ENCODE measurements at places on chromosomes 5 and 9.

GRCh38 chr5:2622866-2623265 is 128.6 kb downstream of the IRX2 start:
- DNase-seq = no peak

- DNase-seq = no peak
Observed at GRCh38 chr5:68187268-68188055, 28.1 kb upstream of the PIK3R1 start.

DNA sequence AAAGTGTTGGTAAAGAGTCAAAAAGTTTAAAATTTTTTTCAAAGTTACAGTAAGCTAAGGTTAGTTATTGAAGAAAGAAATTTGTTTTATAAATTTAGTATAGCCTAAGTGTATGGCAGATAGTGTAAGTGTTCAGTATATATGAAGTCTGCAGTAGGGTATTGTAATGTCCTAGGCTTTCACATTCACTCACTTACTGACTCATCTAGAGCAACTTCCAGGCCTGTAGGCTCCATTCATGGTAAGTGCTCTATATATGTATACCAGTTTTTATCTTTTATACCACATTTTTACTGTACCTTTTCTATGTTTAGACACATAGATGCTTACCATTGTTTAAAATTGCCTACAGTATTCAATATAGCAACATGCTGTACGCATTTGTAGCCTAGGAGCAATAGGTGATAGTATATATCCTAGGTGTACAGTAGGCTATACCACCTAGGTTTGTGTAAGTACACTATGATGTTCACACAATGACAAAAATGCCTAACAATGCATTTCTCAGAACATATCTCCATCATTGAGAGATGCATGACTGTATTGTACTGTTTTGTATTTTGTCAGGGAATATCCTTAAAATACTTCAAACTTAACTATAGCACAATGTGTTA is 38.5 kb downstream of the CYSTM1 start:
- no peak for DNase-seq

DNA sequence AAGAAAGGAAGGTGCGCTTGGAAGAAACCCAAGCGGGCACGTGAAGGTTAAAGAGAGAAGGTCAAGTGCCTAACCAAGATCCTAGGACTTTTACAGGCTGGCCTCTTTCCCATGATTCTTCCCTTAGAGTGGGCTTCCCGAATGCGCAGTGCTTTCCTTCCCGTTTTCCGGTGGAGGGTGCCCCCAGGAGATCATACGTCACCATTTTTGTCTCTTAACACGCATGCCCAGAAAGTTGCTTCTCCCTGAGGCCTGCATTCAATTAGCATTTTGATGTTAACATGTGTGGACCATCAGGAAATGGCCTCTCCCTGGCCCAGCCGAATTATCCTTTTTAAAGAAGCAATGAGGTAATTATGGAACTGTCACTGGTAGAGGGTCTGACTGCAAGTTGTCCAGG is 1.9 kb upstream of the RUSC2 start:
- no peak for DNase-seq

DNA sequence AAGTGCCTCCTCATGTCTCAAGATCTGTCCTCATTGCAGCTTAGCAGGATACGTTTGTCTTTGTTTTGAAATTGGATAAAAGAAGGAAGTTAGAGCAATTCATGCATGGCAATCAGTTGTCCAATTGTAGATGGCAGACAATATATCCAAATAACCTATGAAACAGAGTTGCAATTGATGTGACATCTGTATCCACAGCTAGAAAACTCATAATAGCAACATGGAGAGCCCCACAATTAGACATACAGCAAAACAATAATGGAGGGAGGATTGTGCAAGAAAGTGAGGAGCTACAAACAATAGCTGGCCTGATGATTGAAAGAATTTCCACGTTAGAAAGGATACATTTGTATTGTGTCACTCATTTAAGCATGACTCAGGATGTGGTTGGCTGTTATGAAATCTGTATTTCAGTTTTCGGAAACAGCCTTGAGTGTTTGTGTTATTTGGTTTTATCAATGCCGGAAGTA is 132.0 kb downstream of the FAM174A start:
- no peak for DNase-seq

DNA sequence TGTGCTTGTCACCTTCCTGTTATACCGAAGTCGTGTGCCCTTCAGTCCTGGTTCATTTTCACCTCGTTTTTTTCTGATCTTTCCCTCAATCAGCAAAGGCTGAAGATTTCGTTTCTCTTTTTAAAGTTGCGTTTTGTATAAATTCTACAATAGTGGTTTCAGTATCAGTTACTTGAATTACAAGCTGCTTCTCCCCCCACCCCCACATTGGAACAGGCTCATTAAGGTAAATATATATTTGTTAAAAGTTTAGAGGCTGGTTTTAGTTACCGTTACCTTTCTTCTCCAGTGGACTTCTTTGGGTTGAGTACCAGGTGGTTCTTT is 881 bp downstream of the SUB1 start:
- no peak for DNase-seq

- DNase-seq = no peak
Observed at GRCh38 chr9:111231801-111232580, 98.0 kb downstream of the OR2K2 start.

DNA sequence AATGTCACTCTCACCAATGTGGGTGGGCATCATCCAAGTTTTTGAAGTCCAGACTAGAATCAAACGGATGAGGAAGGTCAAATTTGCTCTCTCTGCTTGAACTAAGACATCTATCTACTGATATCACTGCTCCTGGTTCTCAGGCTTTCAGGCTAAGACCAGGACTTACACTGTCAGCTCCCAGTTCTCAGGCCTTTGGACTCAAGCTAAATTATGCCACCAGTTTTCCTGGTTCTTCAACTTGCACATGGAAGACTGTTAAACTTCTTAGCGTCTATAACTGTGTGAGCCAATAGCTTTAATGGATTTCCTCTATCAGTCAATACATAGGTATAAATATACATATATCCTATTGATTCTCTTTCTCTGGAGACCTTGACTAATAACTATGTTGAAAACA is 35.3 kb downstream of the LYRM7 start:
- DNase-seq = no peak

- DNase-seq = no peak
Observed at GRCh38 chr9:21672761-21673160, 129.7 kb upstream of the MTAP start.

DNA sequence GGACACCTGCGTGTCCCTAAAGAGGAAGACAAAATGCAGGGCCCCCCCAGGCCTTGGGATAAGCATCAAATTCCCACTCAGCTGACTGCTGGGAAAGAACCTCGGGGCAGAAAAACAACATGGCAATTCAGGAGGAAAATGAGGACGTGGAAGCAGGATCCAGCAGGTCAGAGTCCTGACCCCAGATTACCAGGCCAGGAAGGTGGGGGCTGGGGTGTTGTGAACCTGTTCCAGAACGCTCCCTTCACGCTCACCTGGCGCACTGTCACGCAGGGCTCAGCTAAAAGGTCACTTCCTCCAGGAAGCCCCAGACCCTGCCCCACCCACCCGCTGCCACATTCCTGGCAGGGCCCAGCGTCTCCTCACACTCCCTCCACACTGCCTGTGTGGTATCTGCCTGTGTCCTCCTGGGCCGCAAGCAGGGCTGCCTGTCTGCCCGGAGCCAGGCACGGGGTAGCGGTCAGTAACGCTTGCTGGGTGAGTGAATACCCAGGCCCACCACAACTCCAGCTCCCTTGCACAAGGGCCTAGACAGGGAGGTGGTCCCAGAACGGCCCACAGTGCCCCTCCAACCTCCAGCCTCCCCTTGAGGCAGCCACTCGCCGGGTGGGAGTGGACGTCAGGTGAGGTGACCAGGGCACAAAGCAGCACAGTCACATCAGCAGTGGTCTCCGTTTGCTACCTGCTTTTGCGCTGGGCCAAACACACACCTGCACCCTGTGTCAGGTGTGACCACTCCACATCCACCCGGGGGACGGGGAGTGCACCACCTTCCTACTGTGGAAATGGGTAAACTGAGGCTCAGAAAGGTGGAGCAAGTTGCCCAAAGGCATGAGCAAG is 18.1 kb downstream of the VAV2 start:
- no peak for DNase-seq

DNA sequence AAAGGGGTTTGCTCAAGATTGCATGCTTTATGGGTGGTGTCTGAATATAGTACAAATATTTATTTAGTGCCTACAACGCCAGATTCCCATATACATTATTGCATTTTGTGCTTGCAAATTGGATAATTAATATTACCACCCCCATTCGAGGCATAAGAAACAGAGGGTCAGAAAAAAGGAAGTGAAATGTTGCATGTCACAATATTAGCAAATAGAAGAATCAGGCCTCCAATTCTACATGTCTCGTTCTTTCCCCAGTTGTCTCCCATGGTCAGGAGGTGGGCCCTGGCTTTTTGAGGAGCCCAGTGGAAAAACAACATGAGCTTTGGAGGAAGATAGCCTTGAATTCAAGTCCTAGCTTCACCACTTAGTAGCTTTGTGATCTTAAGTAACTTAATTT is 98.1 kb upstream of the CCDC112 start:
- DNase-seq = no peak

- DNase-seq = no peak
Observed at GRCh38 chr9:37503736-37504135, 18.0 kb downstream of the POLR1E start.

GRCh38 chr9:3997492-3997891 is 302.4 kb downstream of the GLIS3 start:
- DNase-seq = no peak

DNA sequence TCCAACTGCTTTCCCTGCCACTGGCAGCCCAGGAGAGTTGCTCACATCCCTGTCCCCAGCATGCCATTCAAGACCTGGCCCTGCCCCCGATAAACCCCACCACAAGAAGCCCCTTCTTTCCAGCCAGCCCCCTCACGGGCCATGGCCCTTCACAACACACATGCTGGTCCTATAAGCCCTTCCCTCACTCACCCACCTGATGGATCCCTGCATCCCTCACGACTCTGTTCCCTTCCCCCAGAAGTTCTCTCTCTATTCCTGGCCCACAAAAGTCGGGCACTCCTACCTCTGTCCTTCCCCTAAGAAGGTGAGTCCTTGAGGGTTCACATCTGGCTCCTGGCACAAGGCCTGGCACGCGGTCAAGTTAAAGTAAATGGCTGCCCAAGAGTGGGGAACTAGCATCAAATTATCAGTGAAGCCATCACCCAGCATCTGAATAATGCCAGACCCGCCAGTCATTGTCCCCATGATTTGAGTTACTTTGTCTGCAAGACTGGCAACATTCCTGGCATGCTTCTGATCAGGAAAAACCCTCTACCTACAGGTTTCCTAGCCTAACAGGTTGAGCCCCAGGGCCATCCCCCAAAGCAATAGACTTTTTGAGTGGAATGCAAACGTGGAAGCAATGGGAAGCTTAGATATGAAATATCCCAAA is 65.9 kb downstream of the CRB2 start:
- DNase-seq = no peak

DNA sequence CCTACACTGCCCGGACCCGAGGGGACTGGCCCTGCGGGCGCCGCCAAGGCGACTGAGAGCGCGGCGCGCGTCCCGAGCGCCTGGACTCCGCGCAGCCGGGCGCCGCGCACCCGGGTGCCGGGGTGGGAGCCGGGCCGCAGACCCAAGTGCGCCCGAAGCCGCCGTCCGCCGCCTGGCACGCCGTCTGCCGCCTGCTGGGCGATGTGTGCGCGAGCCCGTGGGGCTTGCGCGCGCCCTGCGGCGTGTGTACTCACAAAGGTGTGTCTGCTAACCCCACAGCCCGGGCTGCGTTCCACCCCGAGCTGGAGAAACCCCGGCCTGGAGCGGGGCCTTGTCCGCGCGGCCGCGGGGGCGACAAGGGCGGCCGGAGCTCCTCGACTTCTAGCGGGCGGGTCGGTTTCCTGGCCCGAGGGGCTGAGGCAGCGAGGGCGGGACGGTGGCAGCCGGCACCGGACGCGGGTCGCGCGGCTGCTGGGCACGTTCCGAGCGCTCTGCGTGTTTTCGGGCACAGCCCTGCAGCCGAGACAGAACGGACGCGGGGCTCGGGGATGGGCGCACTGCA is 1.1 kb upstream of the ZSWIM6 start:
- peak; percentile 18 for DNase-seq

DNA sequence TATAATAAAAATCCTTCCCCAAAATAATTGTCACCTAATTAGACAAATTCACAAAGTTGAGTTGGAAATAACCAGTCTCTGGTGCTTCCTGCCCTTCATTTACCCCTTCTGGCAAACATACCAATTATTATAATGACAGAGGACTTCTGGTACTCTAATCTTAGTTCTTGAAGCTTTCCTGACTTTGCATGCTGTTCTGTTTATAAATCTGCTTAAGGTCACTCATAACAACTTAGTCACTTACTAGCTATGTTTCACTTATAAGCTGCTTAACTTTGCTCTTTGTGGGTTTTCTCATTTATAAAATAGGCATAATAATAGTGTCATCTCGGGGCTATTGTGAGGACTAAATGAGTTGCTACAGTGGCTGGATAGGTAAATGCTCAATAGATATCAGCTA is 446.5 kb downstream of the EFNA5 start:
- no peak for DNase-seq

DNA sequence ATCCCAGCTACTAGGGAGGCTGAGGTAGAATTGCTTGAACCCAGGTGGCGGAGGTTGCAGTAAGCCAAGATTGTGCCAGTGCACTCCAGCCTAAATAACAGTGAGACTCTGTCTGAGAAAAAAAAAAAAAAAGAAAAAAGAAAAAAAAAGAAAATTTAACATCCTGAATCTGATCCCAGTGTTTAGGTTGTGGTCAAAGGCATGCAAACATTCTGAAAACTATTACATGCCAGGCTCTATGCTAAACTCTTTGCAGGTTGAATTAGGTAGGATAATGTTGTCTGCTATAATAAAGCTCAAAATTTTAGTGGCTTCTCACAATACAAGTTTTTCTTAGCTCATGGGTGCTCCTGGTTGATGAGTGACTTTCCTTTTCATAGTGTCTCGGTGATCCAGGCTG is 367.4 kb downstream of the PSAT1 start:
- DNase-seq = no peak

- no peak for DNase-seq
Observed at GRCh38 chr9:133484671-133485437, 6.0 kb upstream of the SLC2A6 start.

DNA sequence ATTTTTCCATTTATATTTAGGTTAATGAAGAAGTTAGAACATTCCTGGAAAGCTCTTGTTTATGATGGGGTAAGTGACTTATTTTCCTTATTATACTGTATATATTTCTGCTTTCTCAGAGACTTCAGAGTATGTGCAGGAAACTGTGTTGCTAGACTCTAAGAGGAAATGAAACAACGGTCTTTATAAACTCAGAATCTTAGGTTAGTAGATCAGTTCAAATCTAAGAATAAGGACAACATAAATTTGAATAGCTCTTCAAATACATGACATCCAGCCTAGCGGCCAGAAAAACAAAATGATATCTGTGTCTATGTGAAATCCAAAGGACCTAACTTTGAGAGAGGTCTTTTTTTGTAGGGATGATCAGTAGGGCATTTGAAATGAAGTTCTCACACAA is 94.3 kb downstream of the PRKACG start:
- no peak for DNase-seq

- no peak for DNase-seq
Observed at GRCh38 chr5:160767062-160767461, 84.9 kb downstream of the ATP10B start.

Data from NCI-H2171 (cell line).